ENCODE measurements at places on chromosomes 2 and 18.

DNA sequence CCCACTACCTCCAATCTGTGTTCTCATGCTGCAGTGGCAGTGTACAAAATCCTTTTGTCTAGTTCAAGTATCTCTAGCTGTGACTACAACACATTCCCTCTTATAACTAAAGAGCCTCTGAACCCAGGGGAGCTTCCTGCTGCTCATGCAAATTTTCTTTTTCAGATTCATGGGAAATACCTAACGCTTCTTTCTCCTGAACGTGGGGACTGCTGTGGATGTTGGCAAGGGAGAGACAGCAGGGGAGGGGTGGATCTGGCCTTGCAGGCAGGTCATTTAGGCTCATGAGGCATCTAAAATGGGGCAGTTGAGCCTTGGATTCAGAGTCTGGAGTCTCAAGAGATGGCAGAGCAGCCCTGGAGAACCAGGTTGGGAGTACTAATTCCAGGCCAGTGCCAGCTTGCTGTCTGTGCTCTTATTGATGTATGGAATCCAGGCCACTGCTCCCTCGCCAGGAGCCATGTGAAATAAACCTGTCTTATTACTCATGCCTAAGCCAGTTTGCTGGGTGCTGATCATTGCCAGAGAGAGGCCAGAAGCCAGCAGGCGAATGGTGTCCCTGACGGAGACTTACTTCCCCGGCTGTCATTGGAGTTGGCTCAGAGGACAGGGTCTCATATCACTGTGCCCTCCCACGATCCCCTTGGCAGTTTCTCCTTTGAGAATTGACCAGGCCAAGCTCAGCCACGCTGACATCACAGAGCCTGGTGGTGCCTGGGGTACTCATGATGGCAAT is 29.2 kb upstream of the TNP1 start:
- no peak for DNase-seq

DNA sequence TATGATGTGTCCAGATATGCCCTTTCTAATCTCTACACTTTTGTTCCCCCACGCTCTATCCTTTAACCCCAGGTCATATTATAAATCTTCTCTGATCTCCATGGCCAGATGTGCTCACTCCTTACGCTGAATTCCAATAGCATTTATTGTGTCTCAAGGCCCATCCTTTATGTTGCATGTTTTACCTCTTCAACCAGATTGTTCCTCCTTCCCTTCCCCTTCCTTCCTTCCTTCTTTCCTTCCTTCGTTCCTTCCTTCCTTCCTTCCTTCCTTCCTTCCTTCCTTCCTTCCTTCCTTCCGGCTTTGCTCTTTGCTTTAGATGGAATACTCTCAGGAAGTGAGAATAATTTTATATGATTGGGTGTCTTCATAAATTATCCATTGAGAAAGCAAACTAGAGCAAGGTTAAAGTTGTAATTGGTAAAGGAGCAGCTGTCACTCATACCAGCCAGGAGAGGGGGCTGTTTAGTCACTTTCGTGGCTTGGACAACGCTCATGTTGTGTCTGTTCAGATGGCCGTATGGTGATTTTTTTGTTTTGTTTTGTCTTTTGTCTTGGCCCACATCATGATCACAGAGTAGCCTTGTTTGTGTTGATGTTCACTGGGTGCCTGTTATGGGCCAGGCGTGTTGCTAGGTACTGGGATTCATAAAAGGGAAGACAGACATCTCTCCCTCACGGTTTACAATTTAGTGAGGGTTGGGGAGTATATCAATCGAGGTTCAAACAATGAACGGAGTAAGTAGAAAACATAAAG is 68.0 kb downstream of the DAW1 start:
- DNase-seq, result no peak

DNA sequence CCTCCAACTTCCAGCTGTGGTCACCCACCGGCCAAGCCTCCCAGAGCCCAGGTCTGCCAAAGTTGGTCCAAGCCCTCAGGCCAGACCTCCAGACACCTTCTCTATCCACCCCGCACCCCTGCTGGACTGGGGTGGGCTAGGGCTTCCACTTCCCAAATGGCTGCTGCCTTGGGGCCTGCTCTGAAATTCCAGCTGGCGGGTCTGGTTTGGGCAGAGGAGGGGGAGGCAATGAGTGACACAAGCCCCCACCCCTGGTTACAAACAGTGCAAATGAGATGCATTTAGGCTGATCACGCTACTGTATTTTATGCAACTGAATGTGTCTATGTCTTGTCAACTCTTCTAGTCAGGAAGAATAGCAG is 14.6 kb downstream of the POU3F3 start:
- DNase-seq, result no peak

- no peak for DNase-seq
These were observed 456.5 kb upstream of the CWC22 start for GRCh38 chr2:180463608-180464007.

DNA sequence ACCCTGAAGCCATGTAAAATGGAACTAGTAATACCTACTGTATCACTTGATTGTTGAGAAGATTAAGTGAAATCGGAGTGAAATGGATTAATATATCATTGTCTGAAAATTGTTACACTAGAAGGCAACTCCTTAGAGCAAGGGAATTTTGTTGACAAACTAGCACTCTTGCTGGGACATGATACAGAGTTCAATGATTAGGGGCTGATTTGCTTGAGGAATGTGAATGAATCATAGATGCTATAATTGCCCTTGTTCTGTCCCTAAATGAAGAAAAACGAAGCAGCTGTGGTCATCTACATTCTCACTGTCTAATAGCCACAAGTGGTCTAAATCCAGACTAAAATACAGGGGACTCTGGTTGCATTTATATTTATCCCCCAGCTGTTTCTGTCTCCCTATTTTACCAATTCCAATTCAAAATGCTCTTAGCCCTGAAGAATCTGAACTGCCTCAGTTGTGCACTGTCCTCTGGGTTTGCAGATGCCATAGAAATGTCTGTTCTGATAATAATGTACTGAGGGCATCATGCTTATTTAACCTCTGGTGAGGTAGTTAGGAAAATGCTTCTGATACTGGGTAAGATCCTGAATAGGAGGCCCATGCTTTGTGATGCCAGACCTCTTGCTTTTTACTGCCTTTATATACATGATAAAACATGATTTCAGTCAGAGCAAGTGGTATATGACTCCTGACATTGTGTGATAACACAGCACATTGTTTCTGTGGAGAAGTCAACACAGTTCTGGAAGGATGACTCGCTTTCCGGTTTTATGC is 382.1 kb downstream of the NRXN1 start:
- DNase-seq, result no peak

GRCh38 chr2:238081561-238081960 is 18.6 kb upstream of the ESPNL start:
- DNase-seq, result no peak

All from activated CD4-positive, alpha-beta T cell treated with anti-CD3 and anti-CD28 coated beads, Interleukin-2, amount 50 U/mL, for 48 hours (primary cell).